ENCODE measurements at places on chromosomes 1 and 21. TPM values are rescaled to one million over a fixed set of nuclear protein-coding genes. Genes with fewer than 3 reads are reported as not detected.

The ANGPTL7 gene
- total RNA-seq, result not detected

DNA sequence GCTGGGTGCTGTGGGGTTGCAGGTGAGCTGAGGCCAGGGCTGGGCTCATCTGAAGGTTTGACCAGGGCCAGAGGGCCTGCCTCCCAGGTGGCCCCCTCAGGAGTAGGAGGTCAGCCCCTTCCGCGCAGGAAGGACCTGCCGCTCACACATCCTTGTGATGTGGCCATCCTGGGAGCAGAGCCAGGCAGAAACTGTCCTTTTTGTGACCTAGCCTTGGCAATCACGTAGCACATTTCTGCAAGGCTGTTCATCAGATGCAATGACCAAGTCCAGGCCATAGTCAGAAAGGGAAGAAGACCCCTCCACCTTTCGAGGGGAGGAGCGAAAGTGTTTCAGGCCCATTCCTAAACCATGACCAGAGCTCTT, 55.5 kb upstream of the TRAPPC10 start:
- no peak for DNase-seq

DNA sequence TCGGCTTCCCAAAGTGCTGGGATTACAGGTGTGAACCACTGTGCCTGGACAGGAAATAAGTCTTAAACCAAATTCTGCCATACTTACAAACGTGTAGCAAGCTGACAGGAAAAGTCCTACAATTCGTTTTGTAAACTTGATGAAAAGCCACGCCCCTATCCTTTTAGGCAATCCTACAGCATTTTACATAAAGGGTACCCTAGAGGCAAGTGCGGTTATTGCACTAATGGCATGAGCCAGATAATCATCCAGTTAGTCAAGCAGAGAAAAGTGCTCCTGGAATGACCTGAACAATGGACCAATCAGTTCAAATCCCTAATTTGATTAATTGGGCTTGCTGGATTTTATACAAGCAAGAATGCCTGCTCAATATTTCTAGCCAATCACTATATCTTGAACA, 338.2 kb downstream of the KIF26B start:
- no peak for DNase-seq

DNA sequence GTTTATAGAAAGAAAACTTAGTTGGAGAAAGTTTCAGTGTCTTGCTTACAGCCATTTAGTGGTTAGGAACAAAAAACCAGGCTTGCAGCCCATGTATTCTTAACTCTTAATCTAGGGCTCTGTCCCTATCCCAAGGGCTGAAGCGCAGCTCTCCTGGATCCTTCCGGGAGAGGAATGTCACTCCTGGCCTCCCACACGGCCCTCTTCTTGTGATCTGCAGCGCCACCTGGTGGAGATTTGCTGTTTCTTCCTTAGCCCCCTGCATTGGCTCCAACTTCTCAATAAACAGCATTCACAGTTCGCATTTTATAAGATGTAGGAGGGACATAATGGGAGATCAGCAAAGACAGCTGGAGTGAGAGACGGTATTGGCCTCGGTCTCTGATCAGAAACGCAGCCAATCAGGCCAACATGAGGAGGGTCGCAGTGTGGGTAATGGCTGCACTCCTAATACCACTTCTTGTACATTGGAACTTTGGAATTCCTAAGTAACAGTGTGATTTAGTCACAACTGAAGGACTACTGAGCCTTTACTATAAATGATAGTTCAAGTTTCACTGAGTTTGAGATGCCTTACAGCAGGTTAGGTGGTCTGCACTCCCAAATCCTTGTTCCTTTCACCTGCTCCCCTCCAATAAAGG, 283.4 kb downstream of the ASTN1 start:
- DNase-seq, result peak; percentile 5

DNA sequence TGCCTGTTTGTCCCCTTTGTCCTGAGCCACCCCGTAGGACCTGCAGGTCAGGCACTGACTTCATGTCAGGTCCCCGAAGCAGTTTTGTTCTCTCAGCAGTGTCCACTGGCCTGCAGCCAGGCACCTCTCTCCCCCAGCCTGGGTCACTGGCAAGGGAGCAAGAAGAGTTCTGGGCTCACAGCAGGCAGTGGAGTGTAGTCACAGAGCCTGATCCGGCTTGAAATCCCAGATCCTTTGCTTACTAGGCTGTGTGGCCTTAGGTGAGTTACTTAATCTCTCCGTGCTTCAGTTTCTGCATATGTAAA, 34.2 kb downstream of the L1TD1 start:
- no peak for DNase-seq

The GBP7 gene
- not detected for total RNA-seq

- DNase-seq, result no peak
These were observed 69.3 kb downstream of the RERE start for GRCh38 chr1:8747879-8748825.

- DNase-seq, result no peak
These were observed 22.7 kb upstream of the IFNAR1 start for GRCh38 chr21:33302055-33302454.

GRCh38 chr1:11482198-11482597, 3.2 kb downstream of the DISP3 start:
- no peak for DNase-seq

The LCE1E gene
- not detected for total RNA-seq

DNA sequence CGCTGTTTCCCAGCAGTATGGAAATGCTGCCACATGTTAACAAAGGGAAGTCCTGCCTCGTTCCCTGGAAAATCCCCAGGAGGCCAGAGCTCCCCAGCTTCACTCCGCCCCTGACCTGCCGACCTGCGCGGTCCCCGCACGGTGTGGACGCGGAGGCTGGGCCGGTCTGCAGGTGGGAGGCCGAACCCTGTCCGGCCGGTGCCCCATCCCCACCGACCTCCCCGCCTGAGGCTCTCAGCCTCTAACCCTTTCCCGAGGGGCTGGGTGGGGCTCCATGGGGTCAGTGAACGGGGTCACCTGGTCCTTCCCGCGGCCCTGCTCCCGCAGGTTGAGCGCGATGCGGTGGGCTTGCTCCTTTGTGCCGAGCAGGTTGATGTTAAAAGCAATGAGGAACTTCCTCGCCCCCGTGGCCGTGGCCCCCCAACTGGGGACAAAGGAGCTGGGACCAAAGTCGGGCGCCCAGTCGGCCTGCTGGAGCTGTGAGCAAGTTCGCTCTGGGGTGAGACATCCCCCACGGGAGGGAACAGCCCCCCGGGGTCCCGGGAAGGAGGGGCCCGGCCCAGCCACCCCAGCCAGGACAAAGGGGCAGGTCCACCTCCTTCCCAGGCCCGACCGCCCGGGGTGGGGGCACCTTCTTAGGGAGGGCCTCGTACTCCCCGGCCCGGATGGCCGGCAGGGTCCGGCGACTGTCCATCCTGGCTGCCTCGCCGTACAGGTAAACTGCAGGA, 4.0 kb downstream of the FTCD start:
- DNase-seq, result no peak

DNA sequence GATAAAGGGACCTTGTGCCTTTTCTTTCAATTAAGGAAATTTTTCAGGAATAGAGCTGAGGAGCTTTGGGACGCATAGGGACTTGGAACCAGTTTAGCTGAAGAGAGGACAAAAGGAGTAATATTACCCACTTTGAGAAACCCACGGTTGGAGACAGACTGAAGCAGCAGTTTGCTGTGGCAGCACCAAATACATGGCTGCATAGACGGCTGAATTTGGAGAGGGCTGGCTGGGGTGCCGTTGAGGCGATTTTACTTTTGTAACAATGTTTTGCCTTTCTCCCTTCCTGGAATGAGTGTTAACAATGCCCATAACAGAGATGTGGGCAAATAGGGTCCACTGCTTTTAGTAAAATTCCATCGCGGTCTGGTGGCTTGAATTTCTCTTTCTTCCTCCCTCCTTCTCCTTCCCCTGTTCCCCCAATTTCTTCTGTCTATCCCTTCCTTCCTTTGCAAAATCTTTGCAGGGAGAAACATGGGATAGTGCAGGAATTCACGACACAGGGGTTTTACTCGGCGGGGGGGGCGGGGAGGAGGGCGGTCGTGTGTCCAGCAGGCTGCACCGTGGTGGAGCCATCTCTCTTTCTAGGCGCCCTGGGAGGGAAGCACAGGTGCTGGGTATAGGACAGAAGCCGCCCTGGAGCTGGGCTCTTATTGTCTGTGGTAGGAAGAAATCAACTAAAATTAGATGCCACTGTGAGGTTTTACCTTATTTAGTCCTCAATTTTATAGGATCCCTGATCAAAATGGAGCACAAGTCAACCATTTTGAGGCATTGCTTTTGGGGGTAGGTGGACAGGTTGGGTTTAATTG, 6.8 kb downstream of the LHX4 start:
- DNase-seq, result no peak

GRCh38 chr1:24045771-24046170, 65.6 kb upstream of the SRSF10 start:
- no peak for DNase-seq

DNA sequence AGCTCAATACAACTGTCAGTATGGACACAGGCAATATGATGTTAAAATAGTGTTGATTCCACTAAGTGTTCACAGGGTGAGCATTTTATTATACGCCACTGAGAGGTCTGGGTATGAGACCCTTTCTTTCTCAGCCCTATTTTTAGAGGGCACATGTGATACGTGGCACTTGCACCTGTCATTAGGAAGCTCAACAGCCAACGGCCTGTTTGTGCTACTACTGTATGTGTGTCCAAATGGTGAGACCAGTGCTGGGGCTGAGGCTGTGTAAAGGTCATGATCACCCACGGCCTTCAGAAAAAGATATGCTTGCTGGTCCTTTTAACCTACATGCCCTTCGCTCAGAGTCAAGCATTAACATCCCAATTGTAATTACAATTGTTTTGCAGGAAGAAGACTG, 176.2 kb downstream of the DUSP10 start:
- no peak for DNase-seq

- DNase-seq, result no peak
These were observed 45.8 kb downstream of the TRAF5 start for GRCh38 chr1:211372463-211372862.
